ENCODE measurements at places on chromosomes 12 and 14.

GRCh38 chr14:60684203-60684602, 34.9 kb upstream of the SIX1 start:
- DNase-seq, result peak; percentile 1

GRCh38 chr12:92210071-92210470, 64.4 kb upstream of the BTG1 start:
- DNase-seq, result no peak

DNA sequence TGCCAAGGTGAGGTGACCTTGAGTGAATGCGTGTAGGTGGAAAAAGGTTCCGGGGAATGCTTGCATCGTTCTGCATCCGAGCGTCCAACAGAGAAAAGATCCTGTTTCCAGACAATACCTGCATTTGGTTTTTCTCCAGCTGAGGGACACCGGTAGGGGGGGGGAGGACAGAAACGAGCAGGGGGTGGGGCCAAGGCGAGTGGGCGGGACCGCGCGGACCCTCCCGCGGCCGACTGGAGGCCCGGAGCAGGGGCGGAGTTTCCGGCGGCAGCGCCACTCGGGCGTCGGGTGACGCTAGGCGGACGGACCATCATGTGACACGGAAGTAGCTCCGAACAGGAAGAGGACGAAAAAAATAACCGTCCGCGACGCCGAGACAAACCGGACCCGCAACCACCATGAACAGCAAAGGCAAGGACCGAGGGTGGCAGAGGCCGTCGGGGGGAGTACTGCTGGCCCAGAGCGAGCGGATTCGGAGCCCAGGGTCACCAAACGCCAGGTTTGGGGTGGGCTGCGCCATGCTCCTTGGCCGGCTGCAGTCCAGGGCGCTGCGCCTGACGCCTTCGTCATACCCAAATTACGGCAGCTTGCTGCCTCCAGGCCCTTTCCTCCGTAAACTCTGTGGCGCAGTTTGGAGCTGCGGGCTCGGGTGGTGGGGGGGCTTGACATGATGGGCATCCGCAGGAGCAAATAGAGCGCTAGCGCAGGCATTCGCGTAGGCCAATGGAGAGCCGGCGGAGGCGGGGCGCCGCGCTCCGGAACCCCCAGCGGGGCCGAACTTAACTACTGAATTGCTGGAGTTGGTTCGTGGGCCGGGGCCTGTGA, at the start of gene DAZAP2:
Gene DAZAP2 (plus strand): TSS at position 317 of the 825 bp plus-strand sequence. CDS start 82 bp downstream, at position 399.
- peak; percentile 97 for DNase-seq

DNA sequence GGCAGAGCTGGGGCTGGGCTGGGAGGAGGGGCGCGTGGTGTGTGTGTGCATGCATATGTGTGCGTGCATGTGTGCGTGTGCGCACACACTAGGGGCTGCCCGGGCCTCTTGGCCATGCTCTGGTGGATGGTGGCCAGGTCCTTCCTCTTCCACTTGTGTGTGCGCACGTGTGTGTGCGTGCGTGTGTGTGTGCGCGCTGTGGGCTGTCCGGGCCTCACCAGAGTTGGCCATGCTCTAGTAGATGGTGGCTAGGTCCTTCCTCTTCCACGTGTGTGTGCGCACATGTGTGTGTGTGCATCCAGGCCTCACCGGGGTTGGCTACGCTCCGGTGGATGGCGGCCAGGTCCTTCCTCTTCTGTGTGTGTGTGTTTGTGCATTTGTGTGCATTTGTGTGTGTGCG, 24.7 kb downstream of the FOXN4 start:
- no peak for DNase-seq

GRCh38 chr12:76240281-76240680, 107.9 kb downstream of the BBS10 start:
- DNase-seq, result no peak

DNA sequence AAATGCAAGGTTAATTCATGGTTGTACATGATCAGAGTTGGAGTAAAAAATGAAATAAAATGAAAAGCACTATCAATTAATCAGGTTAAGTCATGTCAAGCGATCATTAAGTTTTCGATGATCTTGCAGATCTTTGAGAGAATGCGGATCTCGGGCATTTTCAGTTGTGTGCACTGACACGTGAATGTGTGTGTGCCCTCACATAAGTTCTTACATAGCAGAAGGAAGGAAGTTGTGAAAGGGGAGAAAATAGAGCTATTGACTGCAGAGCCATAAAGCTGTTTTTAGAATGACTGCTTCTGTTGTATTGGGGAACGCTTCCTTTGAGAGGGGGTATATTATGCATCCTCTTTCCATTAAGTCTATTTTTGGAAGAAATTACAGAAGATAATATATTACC, 101.3 kb downstream of the HMGA2 start:
- DNase-seq, result no peak

DNA sequence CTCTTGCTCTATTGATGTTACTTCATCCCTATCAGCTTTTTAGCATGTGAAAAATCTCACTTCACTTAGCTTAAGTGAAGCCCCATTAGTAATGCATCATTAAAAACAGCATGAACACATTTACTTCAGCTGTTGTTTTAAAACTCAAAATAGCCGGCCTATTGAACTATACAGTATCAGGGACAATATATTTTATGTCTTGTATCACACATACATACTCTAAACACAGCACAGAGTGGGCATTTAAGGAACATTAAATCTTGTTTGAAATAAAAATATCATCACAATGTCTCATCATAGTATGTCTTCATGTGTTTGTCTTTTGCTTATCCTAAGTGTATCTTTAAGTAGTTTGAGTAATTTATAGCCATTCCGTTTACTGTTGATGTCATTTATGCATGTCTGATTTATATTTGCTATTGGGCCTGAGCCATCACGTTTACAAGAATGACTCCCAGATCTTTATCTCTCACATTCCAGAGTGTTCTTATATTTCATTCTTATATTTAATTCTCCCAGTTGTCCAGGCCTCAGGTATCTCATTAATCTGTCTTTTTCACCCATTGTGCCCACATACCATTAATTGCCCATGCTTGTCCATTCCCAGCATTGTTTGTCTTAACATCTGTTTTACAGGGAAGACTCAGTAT, 57.5 kb downstream of the ARHGAP5 start:
- peak; percentile 47 for DNase-seq

GRCh38 chr12:49651855-49652254, 28.5 kb downstream of the PRPF40B start:
- no peak for DNase-seq

Measured in GM23248 (cell line).